ENCODE measurements at places on chromosomes 12 and 14.

DNA sequence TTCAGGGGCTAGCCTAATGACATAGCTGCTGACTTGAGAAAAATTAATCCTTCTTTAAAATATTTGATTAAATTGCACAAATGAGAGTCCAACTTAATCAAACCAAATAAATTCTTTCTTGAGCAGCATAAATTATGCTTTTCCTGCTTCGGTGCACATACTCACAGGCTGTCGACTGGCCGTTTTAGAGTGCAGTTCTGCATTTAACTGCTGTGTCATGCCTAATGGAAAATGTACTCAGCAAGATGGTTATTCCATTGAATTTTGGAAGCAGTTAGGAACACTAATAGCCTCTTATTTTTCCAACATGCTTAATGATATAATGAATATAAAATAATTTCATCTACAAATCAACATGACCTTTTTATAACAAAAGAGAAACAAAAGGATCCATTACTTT lies 266.1 kb upstream of the LRIG3 start:
- peak; percentile 50 for DNase-seq

DNA sequence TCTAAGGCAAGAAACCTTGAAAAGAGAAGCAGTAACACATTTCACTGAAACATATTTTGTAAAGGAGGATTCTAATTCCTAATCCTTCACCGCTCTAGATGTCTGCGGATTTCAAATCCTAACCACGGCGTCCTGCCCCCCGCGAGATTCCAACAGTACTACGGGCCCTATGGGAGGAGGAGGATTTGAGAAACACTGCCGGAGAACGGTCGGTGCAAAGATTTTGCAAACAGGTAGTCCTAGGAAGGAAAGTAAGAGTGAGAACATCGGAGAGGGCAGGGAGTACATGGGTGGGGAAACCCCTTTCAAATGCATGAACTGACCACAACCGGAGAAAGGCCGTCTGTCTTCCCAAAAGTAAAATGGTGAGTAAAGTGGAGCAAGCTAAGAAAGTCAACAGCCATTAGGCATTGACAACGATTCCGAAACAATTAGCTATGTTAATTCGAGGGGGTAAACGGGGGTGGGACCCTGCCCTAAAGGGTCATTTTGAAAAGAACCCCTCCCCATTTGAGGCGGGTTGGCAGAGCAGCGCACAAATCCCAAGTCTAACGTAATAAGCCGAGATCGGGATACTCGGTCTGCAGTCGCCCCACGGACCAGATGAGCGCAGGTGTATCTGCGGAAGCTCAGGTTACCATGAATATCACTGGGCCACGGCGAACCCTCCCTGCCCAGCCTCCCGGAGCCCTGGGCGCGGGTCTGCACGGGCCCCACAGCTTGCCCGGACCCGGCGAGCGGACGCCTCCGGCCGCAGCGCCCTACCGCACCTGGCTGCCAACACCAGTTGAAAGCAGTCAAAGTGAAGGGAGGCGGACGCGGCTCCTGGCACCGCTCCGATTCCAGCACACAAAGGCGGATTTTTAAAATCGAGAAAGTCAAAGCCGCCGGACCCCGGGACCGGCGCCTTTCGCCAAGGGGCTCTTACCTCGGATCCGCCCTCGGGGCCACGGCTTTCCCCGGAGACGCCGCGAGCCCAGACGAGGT lies 662 bp downstream of the EPS8 start:
- peak; percentile 14 for DNase-seq

GRCh38 chr14:50675597-50675996 lies 7.5 kb upstream of the SAV1 start:
- no peak for DNase-seq

- DNase-seq: no peak
Observed at GRCh38 chr12:64912516-64913255, 88.2 kb downstream of the TBC1D30 start.

GRCh38 chr12:107884769-107885694 lies 110.5 kb downstream of the ASCL4 start:
- DNase-seq: peak; percentile 75
